ENCODE measurements at places on chromosomes 6 and 20.

DNA sequence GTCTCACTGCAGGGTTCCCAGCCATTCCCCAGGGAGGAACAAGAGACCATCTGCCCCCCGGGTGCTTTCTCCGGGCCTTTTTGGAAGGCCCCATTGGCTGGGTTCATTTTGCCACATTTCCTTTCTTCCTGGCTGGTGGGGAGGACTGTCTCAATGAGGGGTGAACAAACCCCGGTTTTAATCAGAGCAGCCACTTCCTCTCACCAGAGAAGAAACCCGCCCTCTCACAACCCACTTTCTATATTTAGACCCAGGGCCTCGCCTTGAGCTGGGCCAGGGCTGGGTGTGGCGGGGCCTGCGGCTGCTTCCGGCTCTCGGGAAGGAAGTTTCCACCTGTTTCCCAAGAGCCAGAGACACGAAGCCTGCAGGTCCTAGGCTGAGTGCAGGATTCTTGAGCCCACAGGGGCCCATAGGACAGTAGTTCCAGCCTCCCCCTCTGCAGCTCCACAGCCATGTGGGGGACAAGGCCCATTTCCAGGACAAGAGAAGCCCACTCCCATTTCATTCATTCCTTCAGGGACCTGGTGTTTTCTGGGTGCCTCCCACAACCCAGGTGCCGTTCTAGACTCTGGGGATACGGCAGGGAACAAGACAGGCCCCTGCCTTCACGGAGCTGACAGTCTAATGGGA lies 41.8 kb downstream of the RBM38 start:
- peak; percentile 92 for DNase-seq

GRCh38 chr6:123418071-123418470 lies 218.7 kb downstream of the TRDN start:
- DNase-seq: no peak

DNA sequence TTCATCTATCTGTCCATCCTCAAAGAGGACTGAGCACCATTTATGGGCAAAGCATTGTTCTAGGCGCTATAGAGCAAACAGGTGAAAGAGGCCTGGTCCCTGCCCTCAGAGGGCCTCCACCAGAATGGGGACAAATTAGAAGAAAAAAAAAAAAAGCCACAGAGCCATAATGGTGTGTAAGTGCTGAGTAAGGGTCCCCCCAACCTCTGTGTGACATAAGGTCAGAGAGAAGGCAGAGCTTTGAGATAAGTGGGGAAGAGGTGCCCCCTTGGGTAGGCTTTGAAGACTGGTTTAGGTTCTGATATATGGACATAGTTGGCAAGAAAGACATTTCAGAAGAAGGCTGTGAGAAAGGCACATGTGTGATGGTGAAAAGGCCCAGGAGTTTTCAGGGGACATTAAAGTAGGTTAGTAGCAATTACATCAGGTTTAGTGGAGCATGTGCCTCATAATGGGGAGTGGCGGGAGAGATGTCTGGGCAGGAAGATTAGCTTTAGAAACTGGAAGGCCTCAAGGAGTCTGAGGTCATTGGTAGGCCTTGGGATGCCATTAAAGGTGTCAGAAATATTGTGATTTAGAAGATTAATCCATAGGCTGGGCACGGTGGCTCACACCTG lies 15.3 kb upstream of the ZBTB9 start:
- no peak for DNase-seq

DNA sequence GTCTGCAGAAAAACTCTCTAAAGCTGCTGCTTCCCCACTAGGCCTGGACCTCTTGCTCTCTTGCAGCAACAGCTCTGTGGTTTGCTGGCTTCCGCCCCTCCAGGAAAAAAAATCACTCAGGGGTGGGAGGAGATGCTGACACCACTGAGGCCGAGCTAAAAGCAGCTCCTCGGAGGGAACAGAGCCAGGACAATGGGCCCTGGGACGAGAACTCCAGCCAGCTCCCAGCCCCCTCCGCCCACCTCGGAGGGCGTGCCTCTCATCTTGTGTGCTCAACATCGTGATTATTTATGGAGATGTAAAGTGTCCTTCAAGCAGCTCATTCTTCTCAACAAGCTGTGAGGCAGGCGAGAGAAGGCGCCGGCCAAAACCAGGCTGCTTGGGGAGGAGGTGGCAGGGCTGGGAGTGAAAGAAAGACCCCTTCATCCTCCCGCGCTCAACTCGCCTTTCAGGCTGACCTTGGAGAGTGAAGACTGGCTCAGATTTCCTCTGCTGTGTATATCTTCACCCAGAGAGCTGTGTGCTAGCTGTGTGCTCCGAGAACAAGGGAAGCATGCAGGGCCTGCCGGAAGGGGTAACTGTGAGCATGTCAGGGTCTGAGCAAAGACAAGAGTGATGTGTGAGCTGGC lies 53.5 kb upstream of the LRFN2 start:
- DNase-seq: peak; percentile 17

- no peak for DNase-seq
Observed at GRCh38 chr6:43496370-43497128, 13.6 kb downstream of the LRRC73 start.

- DNase-seq: no peak
Observed at GRCh38 chr20:37111926-37112455, 16.2 kb upstream of the RBL1 start.

DNA sequence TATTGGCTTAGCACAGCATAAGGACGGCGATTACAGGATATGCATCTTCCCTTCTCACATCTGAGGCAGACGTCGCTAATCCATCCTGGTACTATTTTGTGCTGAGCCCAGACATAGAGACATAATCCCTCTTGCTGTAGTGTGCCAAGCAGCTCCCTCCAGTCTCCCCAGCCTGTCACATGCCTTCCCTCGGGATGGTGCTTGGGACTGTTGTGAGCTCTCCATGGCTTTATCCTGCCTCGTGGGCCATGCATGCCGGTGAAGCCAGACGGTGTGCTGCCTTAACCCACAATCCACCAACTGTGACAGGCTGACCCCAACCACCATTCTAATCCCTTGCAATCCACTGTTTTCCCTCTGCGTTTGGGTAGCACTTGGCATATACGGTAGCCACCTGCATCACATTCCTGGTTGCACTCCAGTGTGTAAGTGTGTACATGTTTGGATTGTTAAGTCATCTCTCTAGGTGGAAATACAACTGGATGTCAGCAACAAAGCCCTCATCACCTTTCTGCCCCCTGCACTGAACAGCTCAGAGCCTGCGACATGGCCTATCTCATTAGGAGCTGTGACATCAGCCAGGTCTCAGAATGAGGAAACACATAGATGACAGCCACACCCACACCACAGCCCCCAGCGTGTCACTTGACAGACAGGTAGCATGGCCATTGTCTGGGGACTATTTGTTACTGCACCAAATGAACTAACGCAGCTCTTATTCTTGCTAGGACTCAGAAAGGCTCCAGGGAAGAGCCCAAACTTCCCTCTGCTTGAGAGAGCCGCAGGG lies 374.8 kb upstream of the CDH4 start:
- DNase-seq: no peak

GRCh38 chr6:143060354-143060805 lies 309 bp upstream of the AIG1 start:
- DNase-seq: peak; percentile 97

DNA sequence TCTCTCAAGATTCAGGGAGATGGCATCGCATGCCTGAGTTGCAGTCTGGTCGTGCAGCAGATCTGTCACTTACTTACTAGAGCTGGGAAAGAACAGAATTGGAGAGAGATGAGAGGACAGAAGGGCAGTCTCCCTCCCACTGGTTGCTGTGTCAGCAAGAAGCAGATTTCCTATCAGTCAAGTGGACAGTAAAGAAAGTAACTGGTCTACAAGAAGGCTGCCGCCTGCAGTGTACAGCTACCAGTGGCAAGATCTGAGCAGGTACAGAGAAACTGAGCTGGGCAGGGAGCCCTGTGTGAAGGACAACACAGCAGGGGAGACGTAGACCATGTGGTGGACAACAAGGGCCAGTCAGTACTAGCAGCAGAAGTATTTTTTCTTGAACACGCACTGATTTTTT lies 49.5 kb upstream of the PCSK2 start:
- DNase-seq: no peak

DNA sequence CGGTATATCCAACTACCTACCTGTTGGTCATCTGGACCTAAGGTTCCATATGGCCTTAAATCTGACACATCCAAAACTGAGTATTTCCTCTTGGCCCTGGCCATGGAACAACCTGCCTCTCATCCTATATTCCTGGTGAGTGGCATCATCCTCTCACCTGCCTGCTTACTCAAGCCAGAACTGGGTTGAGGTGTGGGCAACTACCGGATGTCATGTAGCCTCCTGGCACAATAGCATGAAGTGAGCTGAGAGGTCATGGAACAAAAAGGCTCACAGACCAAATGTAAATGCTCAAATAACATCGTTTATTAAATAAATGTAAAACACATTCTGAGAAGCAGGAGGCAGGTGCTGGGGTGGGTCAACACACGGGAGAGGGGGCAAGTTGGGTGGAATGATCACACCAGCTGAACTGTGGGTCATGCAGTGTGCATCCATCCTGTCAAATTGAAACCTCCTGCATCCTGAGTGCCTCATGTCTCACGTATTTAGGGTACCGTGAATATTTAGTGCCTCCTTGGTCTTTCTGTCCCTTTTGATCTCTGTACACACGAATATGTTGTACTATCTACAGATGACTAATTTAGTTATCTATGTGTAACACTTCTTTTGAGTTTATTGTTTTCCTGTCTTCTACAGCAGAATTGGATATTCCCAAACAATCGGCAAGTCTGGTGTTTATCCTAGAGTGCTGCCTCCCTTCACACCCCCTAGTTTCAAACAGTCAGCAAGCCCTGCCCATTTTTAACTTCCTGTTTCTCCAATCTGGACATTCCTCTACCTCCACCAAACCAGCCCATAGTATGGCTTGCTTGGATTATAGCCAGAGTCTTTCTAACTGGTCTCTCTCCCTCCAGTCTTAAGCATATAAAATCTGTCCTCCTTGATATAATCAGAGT lies 7.9 kb upstream of the POU5F1 start:
- no peak for DNase-seq

- DNase-seq: no peak
Observed at GRCh38 chr6:41587131-41587879, 41.1 kb downstream of the FOXP4 start.

DNA sequence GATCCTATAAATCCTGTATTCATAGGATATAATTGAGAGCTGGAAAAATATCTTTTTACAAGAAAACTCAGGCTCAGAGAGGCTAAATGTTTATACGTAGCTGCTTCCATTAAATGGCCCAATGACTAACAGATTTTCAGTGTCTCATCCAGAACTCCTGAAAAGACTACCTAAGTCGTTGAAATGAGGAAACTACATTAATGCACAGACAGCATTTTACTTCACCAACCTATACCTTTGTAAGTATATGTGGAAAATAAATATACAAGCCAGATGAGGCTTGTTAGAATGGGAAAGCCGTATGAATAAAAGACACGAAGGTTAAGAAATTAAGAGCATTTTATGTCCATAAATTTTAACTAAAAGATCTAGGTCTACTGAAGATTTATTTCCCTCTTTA lies 8.4 kb upstream of the SNX14 start:
- no peak for DNase-seq

DNA sequence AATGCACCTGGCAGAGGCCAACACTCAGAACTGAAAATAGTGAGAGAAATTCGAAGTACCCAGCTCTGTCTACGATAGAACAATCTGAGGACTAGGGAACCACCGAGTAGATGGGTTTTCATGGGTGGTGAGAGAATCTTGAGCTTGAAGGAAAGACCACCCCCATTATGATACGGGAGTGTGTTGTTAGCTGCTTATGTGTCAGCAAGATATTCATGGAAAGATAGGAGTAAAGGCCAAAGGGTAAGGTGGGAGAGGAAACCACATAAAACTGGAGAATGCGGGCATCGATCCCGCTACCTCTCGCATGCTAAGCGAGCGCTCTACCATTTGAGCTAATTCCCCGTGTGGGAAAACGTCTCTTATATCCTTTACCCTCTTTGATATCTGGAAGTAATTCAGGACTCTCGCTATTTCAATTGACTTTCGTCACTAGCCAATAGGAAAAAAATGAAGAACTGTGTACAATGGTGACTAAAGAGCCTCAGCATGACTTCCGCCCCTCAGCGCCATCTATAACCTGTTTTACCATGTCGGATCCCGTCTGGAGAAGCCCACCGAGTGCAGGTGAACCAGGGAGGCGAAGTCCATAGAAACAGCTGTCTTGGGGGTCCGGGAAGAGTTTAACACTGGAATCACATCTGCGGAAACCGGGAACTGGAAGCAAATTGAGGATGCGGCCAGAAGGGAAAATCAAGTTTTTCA lies 25.0 kb upstream of the ABT1 start:
- DNase-seq: peak; percentile 91

GRCh38 chr20:45114465-45115385 lies at the start of gene WFDC5:
WFDC5 (minus strand) TSS chr20:45115174; CDS start chr20:45115083, 91 bp downstream.
- no peak for DNase-seq

DNA sequence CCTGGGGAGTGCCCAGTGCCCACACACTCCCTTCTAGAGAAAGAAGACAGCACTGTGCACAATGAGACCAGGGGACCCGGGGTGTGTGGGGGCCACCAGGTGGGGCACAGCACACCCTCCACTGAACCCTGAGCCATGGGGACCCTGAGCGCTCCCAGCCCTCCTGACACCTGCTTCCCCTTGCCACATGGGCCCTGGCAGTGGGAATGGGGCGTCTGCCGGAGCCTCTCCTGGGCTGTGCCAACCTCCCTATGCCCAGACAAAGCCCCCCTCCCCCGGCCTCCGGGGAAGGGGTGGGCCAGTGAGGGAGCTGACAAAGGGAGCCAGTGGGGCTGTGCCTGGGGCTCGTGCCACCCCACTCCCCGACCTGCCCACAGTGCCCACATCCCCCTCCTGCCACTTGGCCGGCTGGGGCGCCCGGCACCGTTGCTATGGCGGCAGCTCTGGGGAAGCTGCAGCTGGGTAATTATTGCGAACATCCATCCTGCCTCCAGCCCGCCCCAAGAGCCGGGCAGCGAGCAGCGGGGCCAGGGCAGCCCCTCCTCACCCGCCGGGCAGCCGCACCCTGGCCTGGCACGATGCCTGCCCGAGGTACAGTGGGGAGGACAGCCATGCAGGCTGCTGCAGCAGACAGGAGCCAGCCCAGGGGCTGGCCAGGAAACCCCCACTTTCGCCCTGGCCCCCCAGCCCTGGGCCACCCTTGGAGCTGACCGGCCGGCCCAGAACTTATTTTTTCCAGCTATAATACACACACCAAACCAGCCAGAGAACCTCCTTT lies 41.9 kb upstream of the NOL4L start:
- peak; percentile 86 for DNase-seq

DNA sequence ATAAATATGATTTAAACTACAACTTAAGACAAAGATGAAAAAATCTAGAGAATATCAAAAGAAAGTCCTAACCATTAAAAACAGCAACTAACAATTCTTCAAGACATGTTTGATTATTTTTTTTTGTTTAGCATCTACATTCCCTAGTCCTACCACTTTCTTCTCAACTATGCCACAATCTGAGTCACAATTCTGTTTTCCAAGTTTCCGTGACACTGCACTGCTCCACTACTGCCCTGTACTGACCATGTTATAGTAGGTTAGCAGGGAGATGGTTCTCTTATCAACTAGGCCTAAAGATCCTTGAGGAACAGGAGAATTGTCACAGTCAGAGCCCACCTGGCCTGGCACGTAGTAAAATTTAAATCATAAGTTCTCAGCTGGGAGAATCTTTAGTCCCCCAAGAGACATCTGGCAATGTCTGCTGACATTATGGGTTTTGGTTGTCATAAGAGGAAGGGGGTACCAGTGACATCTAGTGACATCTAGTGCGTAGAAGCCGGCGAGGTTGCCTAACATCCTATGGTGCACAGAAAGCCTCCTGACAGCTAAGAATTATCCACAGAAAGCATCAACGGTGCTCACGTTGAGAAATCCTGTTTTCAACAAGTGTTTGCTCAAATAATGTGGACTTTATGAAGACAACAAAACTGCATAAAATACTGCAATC lies 100.5 kb downstream of the PDE10A start:
- no peak for DNase-seq

GRCh38 chr6:169979873-169980432 lies 228.5 kb downstream of the ERMARD start:
- no peak for DNase-seq

GRCh38 chr20:37267667-37268313 lies 6.2 kb upstream of the GHRH start:
- DNase-seq: no peak
